ENCODE measurements at places on chromosomes 12 and 14. TPM values are rescaled to one million over a fixed set of nuclear protein-coding genes. Genes with fewer than 3 reads are reported as not detected.

The KRT77 gene
- total RNA-seq: not detected

- DNase-seq: no peak
- no peaks in the 10 kb centered on the region for H3K4me1 ChIP-seq
- no peaks in the 10 kb centered on the region for H3K27me3 ChIP-seq
- no peaks in the 10 kb centered on the region for H3K36me3 ChIP-seq
- no peak overlapping the region for H3K4me3 ChIP-seq
- H3K27ac ChIP-seq: no peak overlapping the region
Measured at GRCh38 chr14:66099451-66099850, 386.7 kb upstream of the CCDC196 start.

DNA sequence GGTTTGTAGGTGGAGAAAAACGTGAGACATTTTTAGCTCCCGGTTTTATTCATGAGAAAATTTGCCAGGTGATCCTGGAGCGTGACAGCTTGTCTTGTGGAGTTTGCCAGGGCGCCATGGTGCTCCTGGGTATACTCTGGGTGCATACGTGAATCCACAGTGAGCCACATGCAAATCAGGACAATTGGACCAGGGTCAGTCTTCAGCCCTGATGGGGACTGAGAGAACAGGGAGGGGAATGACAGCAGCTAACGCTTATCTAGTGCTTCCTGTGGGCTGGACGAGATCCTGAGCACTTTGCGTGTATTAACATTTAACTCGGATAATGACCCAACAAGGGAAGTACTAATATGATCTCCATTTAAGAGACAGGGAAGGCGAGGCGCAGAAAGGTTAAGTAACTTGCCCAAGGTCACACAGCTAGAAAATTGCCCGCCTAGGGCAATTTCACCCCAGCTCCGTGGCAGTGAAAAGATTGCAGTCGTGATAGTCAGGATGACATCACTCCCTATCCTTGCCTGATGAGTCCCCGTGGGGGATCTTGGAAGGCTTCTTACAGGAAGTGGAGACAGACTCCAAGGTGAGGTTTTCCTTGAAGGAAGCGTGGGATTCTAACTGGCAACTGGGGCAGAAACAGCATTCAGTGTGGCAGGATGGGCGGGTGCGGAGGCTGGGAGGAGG, 118.4 kb upstream of the NCOR2 start:
- H3K4me3 ChIP-seq: no peak overlapping the region
- no peak for DNase-seq
- H3K27ac ChIP-seq: no peak overlapping the region
- peaks cover 3% of the 10 kb centered on the region for H3K4me1 ChIP-seq
- no peaks in the 10 kb centered on the region for H3K36me3 ChIP-seq
- H3K27me3 ChIP-seq: no peaks in the 10 kb centered on the region

DNA sequence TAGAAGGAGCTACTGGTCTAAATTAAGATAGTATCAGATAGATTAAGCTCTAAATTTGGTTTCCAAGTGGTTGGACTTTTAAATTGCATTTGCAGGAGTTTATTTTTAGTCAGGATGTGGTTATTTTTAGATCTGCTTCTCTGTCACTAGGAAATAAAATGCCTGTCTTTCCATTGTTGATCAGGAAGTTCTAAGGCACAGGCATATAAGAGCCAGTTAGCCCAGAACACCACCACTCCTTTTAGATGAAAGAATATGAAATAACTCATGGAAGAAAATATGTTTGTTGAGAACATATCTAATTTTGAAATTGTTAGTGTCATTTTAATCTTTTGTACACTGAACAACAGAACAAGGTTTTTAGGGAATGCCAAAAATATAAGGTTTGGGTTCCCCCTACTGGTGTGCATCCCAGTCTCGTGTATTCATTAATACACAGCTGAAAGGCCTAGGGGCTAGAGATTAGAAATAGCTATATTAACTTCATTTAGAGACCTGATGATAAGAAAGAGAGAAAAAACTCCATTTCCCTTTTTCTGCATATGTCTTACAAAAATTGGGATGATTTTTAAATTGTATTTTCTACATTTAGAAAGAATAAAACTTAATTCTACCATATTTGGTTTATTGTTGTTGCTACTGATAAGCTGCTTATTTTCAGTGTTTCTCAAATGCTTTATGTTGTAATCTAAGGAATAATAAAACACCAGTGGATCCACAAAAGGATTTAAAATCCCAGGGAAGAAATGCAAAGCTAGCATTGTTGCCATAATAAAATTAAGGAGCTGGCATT, 67.2 kb downstream of the RIC8B start:
- H3K27me3 ChIP-seq: no peaks in the 10 kb centered on the region
- no peak overlapping the region for H3K4me3 ChIP-seq
- no peak for DNase-seq
- H3K27ac ChIP-seq: no peak overlapping the region

GRCh38 chr12:100460702-100461101, 13.0 kb upstream of the NR1H4 start:
- H3K4me1 ChIP-seq: peaks cover 2% of the 10 kb centered on the region
- no peak overlapping the region for H3K4me3 ChIP-seq
- H3K27me3 ChIP-seq: no peaks in the 10 kb centered on the region

DNA sequence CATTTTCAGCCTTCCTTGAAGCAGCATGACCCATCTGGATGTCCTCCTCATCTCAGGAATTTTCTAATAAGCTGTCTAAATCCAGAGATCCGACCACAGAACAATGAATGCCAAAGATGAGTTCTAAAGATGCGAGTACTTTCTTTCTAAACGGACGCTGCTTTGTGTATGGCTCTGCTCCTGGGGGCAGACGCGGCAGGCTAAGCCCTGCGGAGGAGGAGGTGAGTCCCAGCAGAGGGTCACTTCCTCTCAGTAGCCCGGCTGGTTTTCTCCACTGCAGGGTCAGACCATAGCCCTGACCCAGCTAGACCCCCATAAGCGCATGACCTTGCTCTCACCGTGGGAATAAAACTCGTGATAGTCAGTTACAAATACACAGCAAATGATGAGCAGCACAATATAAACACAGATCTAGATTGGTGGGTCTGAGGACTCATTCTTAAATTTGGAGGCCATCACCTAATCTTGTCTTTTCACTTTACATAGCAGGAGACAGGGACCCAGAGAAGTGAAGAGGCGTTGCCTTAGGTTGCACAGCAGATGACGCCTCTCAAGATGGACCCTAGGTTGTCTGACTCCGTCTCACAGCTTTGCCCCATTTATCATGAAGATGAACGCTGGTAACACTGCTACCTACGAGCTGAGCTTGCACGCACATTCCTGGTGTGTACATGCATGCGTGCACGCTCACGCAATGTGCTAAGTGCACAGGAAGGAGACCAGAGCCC, 16.6 kb downstream of the SSH1 start:
- 0 out of 2 replicates have a peak, but pooled peaks cover 6% of the 10 kb centered on the region for H3K36me3 ChIP-seq
- H3K27ac ChIP-seq: no peak overlapping the region
- peaks cover 9% of the 10 kb centered on the region for H3K4me1 ChIP-seq
- no peaks in the 10 kb centered on the region for H3K27me3 ChIP-seq
- H3K4me3 ChIP-seq: no peak overlapping the region
- no peak for DNase-seq

GRCh38 chr12:108043750-108044533, 85.1 kb upstream of the WSCD2 start:
- no peak for DNase-seq
- no peaks in the 10 kb centered on the region for H3K4me1 ChIP-seq
- no peak overlapping the region for H3K27ac ChIP-seq
- H3K36me3 ChIP-seq: no peaks in the 10 kb centered on the region

Data from H1 (cell line).